ENCODE measurements at places on chromosomes 5 and 9.

DNA sequence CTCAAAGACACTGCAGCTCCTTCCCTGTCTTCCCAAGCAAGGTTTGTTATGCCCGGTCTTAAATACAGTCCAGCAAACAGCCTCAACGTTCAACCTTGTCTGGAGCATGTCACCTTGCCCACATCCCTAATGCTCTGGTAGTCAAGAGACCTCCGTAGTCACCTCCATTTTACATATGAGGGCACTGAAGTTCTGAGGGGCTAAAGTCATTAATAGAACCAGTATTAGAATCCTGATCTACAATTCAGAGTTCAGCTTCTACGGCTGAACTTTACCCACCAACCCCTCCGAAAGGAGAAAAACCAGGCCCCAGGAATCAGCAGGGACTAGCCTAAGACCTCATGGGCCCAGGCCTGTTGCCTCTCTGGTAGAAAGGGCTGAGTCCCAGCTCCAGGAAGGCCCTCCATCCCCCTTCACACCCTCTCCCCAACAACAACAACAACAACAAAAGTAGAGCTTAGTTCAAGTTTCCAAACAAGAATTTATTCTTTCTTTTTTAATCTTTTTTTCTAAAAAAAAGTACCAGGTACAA is 795 bp upstream of the STOML2 start:
- DNase-seq, result no peak

DNA sequence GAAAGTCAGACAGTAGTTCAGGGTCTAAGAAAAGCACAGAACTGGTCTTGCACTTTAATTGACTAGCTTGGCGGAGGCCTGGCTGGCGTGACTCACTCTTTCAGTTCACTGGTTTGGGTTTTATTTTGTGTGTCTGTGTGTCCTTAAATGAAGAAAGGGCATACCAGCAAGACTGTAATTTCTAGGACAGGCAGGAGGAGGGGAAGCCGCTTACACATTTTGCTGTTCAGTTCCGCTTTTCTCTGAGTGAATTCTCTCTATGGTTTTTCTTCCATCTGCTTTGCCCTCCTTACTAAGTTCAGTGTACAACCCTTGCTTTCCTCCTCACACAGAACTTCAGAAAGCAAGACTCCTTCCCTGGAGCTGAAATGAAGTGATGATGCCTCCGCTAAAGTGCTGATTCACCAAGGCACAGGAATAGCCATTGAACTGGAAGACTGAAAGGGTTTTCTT is 150.8 kb downstream of the MEF2C start:
- DNase-seq, result no peak

DNA sequence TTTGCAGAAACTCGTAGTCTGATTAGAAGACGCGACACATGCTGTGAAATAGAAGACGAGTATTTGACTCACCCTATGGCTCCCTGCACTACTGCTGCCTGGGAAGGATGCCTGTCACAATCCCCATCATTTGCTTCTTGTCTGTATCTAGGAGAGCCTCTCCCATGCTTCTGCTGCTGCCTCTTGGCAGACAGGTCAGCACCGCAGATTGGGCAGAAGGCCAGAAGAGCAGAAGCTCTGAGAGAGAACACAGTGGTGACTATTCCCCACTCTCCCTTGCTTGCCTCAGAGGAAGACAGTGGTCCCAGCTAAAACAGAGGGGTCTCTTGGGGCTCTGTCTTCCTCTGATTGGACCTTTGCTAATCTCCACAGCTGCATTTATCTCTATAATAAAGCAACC is 84.0 kb upstream of the SMIM32 start:
- no peak for DNase-seq

- DNase-seq, result no peak
Measured at GRCh38 chr9:105309531-105309931, 65.1 kb downstream of the SLC44A1 start.
